ENCODE measurements at places on chromosomes 7 and 10. TPM values are rescaled to one million over a fixed set of nuclear protein-coding genes. Genes with fewer than 3 reads are reported as not detected.

The RARRES2 gene
- 123 TPM for total RNA-seq

The NEUROG3 gene
- not detected for total RNA-seq

The STEAP2 gene
- total RNA-seq: 14.6 TPM

DNA sequence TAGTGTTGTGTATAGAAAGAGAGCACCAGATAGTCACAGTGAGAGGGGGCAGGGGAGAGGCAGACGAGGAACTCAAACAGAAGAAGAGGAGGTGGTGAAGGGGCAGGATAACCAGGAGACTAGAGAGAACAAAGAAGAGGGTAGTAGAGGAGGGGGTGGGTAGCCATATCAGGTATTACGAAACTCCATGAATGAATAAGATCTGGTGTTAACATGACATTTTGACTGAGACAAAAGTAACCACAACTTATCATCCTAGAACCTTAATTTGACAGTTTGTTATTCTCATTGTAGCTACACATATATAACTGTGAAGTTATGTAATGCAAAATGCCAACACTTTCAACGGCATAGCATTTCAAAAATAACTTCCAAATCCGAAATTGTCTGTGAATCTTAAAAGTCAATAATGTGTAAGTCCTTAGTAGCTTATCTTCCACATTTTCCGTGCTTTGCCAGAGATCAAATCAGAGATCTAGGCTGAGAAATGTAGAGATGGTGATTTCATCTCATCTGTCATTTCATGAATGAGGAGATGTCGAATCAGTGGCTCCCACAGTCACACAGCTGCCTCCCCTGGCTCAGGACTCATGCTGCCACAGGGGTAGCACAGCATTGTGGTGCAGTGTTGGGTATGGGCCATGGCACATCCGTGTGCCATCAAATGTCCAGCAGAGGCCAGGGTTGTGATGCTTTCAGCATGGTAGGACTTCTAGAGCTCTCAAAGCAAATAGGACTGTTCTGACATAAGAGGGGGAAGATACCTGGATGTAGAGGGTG is 202.1 kb downstream of the HECW1 start:
- no peak for DNase-seq

- no peak for DNase-seq
Observed at GRCh38 chr10:132755166-132755711, 30.7 kb downstream of the NKX6-2 start.

DNA sequence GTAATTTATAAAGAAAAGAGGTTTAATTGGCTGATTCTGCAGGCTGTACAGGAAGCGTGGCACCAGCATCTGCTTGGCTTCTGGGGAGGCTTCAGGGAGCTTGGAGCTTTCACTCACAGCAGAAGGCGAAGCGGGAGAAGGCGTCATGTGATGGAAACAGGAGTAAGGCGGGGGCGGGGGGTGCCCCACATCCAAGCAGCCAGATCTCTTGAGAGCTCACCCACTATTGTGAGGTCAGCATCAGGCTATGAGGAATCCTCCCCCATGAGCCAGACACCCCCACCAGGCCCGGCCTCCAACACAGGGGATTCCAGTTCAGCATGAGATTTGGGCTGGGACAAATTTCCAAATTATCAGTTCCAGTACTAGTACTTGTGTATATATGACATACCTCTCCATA is 46.2 kb downstream of the WDR37 start:
- no peak for DNase-seq

GRCh38 chr10:1048349-1048731 is 579 bp downstream of the IDI1 start:
- no peak for DNase-seq

DNA sequence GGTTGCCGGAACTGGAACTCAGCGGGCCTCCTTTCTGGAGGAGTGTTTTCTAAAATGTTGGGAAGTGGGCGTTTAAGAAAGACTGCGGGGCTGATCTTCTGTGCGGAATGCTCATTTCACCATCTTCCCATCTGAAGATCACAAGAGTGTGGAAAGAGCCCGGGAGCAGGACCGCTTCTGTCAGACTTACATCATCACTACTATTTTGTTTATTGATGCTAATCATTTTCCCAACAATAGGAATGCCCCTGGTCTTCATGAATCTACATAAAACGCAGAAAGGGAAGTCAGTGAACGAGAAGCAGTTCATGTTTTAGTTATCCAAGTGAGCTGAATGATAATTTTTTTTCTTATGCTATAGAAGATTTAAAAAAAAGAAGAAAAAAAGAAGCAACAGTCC is 447.8 kb upstream of the MKI67 start:
- DNase-seq: no peak

DNA sequence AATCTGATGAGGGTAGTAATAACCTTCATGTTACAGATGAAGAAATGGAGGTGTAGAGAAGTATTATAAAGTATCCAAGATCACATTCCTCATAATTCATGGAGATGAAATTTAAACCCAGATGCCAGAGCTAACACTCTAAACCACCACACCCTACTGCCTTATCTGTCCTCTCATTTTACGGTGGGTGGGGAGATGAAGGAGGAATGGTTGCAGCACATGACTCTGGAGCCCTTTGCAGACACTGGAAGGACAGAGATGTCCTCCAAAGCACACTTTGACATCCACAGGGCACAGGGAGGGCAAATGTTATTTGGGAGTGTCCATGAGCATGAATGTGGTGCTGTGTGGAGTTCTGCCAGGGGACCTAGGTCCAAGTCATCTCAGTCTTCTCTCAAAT is 1.1 kb downstream of the PLEKHS1 start:
- no peak for DNase-seq

DNA sequence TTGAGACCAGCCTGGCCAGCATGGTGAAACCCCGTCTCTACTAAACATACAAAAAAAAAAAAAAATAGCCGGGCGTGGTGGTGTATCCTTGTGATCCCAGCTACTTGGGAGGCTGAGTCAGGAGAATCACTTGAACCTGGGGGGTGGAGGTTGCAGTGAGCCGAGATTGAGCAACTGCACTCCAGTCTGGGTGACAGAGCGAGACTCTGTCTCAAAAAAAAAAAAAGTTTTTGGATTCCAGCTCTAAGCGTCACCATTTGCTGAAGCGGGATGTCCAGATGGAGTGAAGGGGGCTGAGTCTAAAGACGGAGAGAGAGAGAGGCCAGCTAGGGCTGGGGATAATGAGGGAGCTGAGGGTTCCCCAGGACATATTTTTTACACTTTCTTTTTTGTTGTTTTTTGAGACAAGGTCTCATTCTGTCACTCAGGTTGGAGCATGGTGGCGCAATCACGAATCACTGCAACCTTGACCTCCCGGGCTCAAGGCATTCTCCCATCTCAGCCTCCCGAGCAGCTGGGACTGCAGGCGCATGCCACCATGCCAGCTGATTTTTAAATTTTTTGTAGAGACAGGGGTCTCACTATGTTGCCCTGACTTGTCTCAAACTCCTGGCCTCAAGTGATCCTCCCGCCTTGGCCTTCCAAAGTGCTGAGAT is 9.4 kb upstream of the HK1 start:
- DNase-seq: no peak

- DNase-seq: no peak
Observed at GRCh38 chr10:133441780-133442179, 12.0 kb upstream of the SCART1 start.

DNA sequence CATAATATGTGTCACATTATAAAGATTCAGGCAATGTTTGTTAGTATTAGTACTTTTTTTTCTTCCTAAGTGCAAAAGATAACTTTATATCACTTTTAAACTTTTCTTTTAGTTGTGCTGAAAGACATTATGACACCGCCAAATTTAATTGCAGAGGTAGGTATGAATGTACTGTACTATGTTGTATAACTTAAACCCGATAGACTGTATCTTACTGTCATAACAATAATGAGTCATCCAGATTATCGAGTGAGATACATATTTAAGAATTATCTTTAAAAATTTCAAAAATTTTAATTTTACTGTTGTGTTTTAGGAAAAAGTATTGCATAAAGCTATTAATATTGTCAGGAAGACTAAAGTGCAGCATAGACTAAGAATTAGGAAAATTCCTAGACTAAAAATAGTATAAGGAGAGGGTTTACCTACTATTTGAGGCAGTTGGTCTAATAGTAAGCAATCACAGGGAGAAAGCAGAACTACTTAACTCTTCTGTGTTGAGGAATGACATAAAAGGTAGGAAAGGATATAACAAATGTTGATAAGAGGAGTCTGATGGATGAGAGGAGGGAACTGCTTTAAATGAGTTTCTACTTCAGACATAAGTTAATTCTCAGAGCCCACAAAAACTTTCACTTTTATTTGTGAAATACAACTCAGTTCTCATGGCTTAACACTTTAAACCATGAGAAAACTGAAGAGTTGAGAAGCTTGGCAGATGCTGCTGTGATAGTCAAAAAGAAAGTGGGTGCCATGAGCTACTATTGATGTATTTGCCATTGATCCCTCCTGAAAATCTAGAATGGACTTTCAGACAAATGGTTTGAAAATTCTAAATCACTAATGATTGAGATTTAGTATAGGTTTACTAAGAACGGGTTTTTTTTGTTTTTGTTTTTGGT is 67.8 kb downstream of the PTEN start:
- DNase-seq: no peak

DNA sequence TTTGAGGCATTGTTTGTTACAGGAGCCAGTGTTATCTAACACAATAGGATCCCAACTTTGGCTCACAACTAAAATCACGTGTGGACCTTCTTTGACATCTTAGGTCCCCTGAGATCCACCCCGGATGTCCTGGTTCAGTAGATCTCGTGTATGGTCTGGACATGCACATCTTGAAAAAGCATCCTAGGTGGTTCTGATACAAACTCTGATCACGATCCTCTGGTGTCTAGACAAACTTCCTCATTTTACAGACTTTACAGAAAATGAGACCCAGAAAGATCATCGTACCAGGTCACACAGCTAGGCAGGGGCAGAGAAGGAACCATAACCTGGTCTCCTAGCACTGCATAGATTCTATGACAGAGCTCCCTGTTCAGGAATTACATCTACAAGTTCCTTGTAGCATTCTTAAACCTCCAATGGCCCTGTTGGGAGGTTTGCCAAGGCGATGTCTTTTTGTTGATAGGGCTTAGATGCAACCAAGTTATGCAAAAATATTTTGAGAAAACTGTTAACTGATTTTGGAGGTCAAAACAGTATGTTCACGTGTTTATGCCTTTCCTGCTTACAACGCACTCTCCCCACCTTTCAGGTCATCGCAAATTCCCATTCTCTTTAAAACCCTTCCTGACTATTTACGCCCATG is 30.8 kb upstream of the CHST15 start:
- DNase-seq: no peak

DNA sequence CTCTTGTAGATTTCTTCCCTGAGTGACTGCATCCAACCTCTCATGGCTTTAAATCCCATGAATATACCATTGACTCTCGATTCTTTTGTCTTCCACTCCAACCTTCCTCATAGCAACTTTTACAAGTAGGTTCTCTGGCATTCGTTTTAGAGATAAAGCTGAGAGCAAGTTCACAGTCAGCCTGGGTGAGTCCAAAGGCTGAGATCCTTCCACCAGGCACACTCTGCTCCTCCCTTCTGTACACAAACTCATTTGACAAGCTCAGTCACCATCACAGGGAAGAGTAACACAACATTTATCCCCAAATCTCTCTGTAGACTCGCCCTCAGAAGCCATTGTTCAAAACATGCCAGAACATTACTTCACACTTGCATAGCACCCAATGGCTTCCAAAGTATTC is 10.9 kb downstream of the CTTNBP2 start:
- DNase-seq: no peak

DNA sequence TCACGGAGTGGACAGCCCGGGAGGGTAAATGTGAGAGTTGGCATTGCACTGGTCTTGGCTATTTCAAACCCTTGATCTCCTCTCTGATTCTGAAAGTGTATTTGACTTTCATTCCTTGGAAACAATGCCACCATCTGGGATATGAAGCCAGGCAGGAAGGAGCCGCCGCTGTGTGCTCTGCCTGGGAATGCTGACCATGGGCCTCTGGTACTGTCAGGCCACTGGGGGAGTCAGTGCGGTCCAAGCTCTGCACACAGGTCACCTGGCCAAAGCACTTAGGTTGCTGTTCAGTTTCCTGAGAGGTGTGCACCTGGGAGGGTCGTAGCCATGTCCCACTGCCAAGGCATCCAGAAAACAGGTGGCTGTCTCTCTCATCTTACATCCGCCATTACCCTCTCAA is 68.5 kb upstream of the SHH start:
- no peak for DNase-seq

DNA sequence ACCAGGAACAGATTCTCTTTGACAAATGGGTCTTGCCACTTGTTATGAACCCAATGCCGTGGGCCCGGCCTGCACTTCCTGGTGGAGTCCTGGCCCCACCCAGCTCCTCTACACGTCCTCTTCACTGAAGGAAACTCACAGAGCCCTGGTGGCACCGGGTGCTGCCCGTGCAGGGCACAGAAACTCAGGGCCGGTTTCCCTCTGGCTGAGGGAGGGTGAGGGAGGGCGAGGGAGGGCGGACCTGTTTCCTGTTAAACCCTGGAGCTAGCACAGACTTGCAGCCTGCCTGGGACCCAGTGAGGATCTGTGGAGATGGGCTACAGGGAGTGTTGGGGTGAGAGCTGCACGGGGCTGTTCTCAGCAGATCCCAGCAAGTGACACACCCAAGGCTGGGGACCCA is 596.3 kb downstream of the PTPRN2 start:
- DNase-seq: no peak

DNA sequence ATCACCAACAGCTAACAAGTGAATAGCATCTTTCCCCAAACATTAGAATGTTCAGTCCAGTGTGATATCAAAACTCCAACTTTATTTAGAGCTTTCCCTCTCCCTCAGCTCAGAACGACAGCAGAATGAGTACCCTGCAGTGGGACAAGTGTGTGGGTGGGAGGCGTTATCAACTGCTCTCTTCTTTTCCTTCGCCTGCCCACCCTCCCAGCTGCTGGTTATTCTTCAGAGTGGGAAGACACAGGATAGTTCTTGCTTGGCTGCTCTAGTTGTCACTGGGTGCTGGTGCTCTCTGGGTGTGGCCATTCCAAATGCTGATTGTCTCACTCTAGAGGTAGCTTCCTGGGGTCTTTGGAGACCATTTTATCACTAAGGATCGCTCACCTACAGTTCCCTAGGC is 13.7 kb upstream of the FAM241B start:
- no peak for DNase-seq

DNA sequence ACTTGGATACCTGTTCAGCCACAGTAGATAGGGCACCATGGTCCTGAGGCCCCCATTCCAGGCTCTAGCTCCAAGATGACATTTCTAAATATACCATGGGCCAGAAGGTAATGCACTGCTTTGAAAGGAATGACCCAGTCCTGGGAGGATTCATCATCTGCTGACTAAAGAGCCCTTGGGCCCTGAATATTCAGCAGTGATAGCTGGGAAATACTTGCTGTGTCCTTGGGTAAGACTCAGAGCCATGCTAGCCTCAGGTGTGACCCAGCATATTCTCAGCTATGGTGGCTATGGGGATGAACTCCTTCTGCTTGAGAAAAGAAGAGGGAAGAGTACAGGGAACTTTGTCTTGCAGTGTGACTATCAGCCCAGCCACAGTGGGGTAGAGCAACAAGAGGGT is 21.3 kb upstream of the AGR2 start:
- no peak for DNase-seq

GRCh38 chr7:124275411-124275810 is 242.5 kb upstream of the TMEM229A start:
- no peak for DNase-seq

GRCh38 chr10:84743483-84743882 is 415.1 kb downstream of the CCSER2 start:
- no peak for DNase-seq
